Activated effector memory CD4-positive, alpha-beta T cell treated with anti-CD3 and anti-CD28 coated beads, Interleukin-2, amount 50 U/mL, for 16 hours (primary cell): ENCODE measurements at places on chromosomes 1 and 21.

- DNase-seq: no peak
These were observed 270.2 kb upstream of the CSF3R start for GRCh38 chr1:36752891-36753361.

DNA sequence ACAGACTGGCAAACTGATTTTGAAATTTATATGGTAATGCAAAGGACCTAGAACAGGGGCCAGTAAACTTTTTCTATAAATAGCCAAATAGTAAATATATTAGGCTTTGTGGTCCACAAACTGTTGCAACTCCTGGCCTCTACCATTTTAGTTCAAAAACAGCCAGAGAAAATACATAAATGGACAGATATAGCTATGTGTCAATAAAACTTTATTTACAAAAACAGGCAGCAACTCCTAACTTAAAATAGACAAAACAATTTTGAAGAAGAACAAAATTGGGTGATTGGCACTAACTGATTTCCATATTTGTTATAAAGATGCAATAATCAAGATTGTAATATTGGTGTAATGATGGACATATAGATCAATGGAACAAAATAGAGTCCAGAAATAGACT lies 6.7 kb upstream of the TRAF5 start:
- no peak for DNase-seq

- no peak for DNase-seq
These were observed 12.7 kb downstream of the MEF2D start for GRCh38 chr1:156487862-156488261.

- no peak for DNase-seq
These were observed 64.3 kb upstream of the LRRC8B start for GRCh38 chr1:89460325-89460724.

DNA sequence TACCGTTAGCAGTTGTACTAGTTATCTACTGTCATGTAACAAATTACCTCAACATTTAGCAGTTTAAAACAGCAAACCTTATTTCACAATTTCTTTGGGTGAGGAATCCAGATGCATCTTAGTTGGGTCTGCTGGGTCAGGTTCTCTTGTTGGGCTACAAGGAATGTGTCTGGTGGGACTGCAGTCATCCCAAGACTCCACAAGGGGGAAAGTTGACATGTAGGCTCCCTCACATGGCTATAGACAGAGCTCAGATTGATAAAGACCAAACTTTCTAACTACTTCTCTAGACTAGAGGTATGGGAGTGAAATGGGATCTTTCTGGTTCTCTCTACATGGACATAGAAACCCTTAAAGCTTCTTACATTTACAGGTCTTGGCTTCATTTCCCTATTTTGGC lies 160.9 kb downstream of the UCK2 start:
- DNase-seq: no peak

- no peak for DNase-seq
These were observed 11.1 kb downstream of the ACOT11 start for GRCh38 chr1:54559111-54559548.

- DNase-seq: no peak
These were observed 451.2 kb downstream of the USP25 start for GRCh38 chr21:16181018-16181417.

- no peak for DNase-seq
These were observed 174.3 kb upstream of the DPT start for GRCh38 chr1:168903237-168903830.

GRCh38 chr1:224565611-224566406 lies 50.3 kb upstream of the CNIH3 start:
- DNase-seq: no peak

DNA sequence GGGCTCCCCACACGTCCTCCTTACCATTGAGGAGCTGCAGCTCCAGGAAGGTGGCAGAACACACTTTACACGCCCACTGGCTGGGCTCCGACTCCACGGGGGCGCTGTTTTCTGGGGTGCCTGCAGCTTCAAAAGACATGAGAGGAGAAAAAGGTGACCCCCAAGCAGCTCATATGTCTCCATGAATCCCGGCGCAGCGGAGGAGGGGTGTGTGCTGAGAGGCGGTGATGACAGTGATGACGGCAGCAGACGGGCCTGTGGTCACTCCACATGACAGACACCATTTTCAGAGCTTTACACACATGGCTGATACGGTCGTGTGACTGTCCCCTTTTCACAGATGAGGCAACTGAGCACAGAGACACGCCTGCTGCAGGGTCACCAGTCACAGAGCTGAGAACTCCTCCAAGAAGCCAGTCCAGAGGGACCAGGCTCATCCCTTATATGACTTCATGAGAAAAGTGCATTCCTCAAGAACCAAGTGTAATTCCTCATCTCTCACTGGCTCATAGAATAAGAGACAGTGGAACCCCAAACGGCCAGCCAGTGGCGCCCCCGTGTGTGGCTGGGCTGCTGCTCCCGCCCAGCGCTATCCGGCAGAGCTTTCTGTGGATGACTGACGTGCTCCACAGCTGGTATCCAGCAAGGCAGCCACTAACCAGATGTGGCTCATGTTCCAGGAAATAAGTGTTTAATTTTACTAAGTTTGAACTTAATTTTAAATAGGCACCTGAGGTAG lies 31.9 kb downstream of the PRDM15 start:
- DNase-seq: peak; percentile 41

GRCh38 chr1:147169840-147170674 lies 2.2 kb downstream of the PRKAB2 start:
- no peak for DNase-seq

DNA sequence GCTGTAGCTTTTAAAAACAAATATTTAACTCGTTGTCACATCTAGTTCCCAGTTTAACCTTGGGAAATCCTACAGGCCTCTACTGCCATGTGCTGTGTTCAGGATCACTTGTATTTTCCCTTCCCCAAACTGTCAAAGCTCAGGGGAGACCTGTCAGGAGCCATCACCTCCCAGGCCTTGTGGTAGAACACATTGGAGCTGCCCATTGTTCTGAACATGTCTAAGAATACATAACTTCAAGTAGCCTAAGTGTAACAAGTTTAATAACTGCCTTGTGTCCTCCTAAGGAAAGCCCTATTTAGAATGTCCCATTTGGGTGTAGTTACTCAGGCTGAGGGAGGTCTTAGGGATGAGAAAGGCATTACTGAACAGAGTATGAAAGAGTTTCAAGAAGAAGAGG lies 28.6 kb upstream of the PIGC start:
- DNase-seq: no peak

DNA sequence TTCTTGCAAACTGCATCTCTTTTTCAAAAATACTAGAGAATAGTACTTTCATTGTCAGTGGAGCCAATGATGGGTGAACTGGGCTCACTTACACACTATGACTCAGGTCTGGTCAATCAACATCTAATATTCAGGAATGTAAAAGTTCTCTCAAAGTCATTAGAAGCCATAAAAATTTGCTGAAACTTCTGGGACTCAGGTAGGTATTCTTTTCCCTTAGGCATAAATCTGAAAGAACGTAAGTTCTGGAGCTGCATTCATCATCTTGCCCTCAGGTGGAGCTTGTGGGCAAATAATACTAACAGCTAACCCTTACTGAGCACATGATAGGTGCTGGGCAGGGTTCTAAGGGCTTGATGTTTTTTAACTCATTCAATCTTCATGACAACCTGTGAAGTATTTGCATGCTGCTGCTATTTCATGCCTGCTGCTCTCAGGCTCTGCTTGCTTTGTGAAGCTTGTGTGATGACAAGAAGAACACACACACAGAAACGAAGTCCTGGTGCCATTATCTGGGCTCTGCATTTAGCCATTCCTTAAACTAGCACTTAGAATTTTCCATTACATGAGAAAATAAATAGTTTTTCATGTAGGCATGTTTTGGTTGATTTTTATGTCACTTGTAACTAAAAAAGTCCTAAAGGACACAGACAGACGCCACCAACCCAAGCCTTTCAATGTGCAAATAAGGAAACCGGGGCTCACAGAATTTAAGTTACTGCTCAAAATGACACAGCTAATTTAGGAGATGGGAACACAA lies 394.2 kb upstream of the LYPLAL1 start:
- DNase-seq: no peak

DNA sequence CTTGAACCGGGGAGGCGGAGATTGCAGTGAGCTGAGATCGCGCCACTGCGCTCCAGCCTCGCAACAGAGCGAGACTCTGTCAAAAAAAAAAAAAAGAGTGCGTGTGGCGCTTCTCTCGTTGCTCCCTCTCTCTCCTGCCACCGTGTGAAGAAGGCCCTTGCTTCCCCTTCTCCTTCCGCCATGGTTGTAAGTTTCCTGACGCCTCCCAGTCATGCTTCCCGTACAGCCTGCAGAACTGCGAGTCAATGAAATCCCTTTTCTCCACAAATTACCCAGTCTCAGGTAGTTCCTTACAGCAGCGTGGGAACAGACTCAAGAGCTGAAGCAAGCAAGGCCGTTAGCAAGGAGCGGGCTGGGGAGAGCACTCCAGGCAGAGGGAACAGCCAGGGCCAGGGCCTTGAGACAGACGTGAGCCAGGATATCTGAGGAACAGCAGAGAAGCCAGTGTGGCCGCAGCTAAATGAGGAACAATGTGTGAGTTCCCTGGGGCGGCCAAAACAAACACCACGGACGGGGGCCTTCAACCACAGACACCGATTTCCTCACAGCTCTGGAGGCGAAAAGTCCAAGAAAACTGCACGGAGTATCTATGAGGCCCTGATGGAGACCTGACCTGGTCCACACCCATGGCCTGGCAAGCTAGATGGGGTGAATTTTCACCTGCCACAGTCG lies 54.2 kb upstream of the ETS2 start:
- no peak for DNase-seq

- DNase-seq: no peak
These were observed 122.3 kb downstream of the XCL2 start for GRCh38 chr1:168421399-168422004.

- no peak for DNase-seq
These were observed 487 bp downstream of the HJV start for GRCh38 chr1:146021050-146021445.

DNA sequence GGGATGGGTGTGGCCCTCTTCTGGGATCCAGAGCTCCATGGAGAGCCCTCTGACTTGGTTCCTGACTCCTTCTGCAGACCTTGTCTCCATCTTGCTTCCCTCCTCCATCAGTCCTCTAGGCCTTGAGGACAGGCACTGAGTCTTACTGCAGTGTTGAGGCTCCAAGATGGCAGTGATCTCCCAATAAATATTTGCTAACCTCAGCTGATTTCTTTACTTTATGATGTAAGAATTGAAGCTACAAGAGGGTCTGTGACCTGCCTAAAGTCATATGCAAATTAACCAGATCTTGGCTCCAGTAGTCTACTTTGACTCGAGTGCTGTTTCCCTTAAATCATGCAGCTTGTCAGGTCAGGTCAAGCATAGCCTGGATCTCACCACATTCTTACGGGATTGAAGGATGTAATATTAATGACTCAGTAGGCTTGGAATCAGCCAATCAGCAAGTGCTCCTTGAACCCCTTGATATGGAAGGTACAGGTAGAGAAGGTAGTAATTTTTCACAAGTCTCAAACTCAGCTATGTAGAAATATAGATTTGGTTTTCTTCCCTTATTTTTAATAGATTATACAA lies 93.0 kb downstream of the CLIC6 start:
- DNase-seq: no peak

DNA sequence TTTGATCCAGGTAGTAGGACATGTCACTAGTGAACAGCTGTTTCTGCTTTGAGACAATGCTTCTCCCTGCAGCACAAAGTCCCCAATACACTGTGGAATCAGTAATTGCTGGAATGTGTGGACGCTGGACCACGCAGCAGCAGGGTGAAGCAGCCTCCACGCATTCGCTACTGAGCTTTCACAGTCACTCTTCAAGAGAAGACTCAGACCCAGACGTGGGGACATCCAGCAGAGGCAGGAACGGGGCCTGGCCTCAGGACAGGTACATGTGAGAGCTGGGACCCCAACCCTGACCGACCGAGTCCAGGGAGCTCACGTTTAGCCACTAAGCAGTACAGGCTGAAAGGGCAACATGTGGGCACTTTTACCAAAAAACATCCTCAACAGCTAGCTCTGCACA lies 34.1 kb upstream of the PRDM15 start:
- no peak for DNase-seq

GRCh38 chr1:113617438-113618141 lies 141.7 kb downstream of the PHTF1 start:
- DNase-seq: no peak

- no peak for DNase-seq
These were observed 1491.8 kb downstream of the NCAM2 start for GRCh38 chr21:22490049-22490448.

- no peak for DNase-seq
These were observed 30.3 kb downstream of the YARS1 start for GRCh38 chr1:32786856-32787255.

GRCh38 chr1:7669559-7670311 lies 101.4 kb upstream of the VAMP3 start:
- peak; percentile 84 for DNase-seq

GRCh38 chr1:204460346-204460745 lies 34.3 kb downstream of the PIK3C2B start:
- no peak for DNase-seq

DNA sequence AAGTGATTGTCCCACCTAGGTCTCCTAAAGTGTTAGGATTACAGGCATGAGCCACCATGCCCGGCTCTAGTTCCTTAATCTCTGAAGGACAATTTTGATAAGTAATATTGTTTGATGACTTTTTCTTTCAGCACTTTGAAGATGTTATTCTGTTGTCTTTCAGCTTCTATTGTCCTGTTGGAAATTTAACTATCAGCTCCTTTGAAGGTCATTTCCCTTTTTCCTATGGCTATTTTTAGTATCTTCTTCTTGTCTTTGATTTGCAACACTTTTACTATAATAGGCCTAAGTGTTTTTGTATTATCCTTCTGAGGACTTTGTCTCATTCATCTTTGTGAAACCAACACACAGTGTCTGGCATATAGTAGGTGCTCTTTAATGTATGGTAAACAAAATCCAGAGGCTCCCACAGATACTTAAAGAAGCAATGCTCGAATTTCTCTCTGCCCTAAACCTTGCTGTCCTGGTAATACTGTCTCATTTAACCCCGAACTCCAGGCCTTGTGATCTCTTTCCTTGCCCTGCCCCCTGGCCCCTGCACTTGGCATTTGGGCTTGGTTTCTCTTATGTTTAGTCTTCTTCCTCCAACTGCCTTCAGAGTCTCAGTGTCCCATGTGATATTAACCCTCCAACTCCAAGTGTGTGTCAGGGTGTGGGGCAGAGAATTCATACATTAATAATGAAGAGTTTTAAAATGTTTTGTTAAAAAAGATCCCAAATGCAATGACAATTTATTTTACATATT lies 19.0 kb upstream of the AGO1 start:
- DNase-seq: no peak

GRCh38 chr21:33989440-33989839 lies 73.8 kb upstream of the ATP5PO start:
- DNase-seq: no peak

DNA sequence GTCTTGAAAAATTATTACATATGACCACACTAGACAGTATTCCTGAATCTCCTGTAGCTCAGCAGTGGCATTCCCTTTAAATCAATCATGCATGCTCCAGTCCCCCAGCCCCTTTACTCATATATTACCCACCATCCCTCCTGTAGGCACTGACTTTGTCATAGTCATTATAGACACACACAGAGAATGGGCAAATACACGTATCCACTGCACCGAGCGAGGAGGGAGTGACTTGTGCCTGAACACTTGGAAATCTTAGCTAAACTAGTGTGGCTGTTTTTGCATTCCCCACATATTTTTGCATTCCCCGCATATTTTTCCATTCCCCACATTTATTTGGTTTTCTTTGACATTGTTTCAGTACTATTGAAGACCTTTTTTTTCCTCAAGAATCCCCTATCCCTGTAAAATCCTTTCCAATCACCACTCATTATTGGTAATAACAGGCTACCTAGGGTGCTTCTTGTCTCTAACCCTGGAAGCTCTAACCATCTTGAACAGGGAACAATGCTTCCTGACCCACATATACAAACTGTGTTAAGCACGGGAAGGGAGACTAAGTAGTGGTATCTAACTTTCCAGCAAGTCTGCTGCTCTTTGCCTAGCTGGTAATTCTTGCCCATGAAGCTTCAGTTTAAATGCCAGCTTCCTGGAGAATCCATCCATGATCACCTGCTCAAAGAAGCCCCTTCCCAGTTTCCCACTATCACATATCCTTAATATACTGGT lies 534.4 kb upstream of the CAMK1G start:
- DNase-seq: no peak
